ENCODE measurements at places on chromosomes 3 and 15. TPM values are rescaled to one million over a fixed set of nuclear protein-coding genes. Genes with fewer than 3 reads are reported as not detected.

- no peaks in the 10 kb centered on the region for H3K4me1 ChIP-seq
- H3K36me3 ChIP-seq = no peaks in the 10 kb centered on the region
- no peak overlapping the region for H3K27ac ChIP-seq
- no peaks in the 10 kb centered on the region for H3K27me3 ChIP-seq
- DNase-seq = no peak
- H3K4me3 ChIP-seq = no peak overlapping the region
Measured at GRCh38 chr3:119779731-119780383, 2.0 kb upstream of the NR1I2 start.

Gene KCNMB3
- 10.4 TPM for polyA plus RNA-seq

Gene CHSY1
- polyA plus RNA-seq = 51.1 TPM

Gene ARIH1
- 214 TPM for polyA plus RNA-seq

DNA sequence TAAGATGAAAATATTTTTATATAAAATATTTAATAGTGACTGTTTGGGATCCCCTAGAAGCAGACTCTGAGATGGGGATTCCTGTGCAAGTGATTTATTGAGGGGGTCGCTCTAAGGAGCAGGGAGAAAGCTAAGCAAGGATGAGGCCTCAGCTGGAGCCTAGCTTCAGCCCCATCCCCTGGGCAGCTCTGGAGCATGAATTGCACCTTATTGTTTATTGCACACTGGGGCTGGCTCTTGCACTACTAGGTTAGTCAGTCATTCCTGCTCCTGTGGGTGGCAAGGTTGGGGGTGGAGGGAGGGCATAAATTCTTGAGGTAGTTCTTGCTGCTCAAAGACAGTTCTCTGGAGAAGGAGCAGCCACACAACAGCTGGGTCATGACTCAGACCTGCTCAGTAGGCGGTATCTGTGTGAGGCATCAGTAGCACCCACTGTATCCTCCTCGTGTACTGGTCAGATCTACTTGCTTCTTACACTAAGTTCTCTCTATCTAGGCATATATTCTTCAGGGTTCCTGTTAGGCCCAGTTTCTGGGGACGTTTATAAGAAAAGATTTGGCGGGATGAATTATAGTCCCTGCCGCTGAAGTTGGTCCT, 27.2 kb upstream of the TNFSF10 start:
- H3K27ac ChIP-seq = no peak overlapping the region
- no peak overlapping the region for H3K4me3 ChIP-seq
- H3K4me1 ChIP-seq = no peaks in the 10 kb centered on the region
- no peaks in the 10 kb centered on the region for H3K36me3 ChIP-seq

- no peaks in the 10 kb centered on the region for H3K4me1 ChIP-seq
- H3K27ac ChIP-seq = no peak overlapping the region
- H3K27me3 ChIP-seq = no peaks in the 10 kb centered on the region
- H3K36me3 ChIP-seq = no peaks in the 10 kb centered on the region
- H3K4me3 ChIP-seq = no peak overlapping the region
- no peak for DNase-seq
Measured at GRCh38 chr3:133835961-133836360, 30.3 kb downstream of the SRPRB start.

DNA sequence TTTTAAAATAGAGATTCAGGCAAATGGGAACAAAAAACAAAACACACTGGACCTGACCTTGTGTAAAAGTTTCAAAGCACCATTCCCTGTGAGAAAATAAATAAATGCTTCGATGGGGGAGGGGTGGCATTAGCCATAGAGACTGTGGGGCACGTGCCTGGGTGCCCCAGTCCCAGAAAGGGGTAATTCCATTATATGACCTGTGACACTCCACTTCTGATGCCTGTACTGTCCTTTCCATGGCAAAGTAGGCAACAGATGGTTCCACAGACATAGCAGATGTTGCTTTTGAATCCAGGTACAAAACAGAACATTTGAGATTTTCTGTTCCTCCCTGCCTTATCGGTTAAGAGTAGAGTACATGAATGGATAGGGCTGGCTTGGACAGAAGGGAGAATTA, 3.9 kb downstream of the PHLDB2 start:
- no peaks in the 10 kb centered on the region for H3K27me3 ChIP-seq
- no peak for DNase-seq
- peaks cover 14% of the 10 kb centered on the region for H3K4me1 ChIP-seq
- H3K36me3 ChIP-seq = no peaks in the 10 kb centered on the region

GRCh38 chr3:149371001-149371722, 6.3 kb downstream of the TM4SF1 start:
- peak overlapping the region; percentile 8 for H3K4me3 ChIP-seq
- H3K27me3 ChIP-seq = no peaks in the 10 kb centered on the region
- H3K4me1 ChIP-seq = peaks cover 60% of the 10 kb centered on the region
- H3K36me3 ChIP-seq = no peaks in the 10 kb centered on the region
- H3K27ac ChIP-seq = peak overlapping the region; percentile 14
- no peak for DNase-seq

- H3K4me1 ChIP-seq = no peaks in the 10 kb centered on the region
- DNase-seq = no peak
- no peak overlapping the region for H3K4me3 ChIP-seq
- no peak overlapping the region for H3K27ac ChIP-seq
- no peaks in the 10 kb centered on the region for H3K36me3 ChIP-seq
Measured at GRCh38 chr15:53536479-53537120, 222.9 kb downstream of the WDR72 start.

- H3K27ac ChIP-seq = no peak overlapping the region
- DNase-seq = no peak
- H3K27me3 ChIP-seq = no peaks in the 10 kb centered on the region
- H3K4me3 ChIP-seq = no peak overlapping the region
- no peaks in the 10 kb centered on the region for H3K4me1 ChIP-seq
- H3K36me3 ChIP-seq = no peaks in the 10 kb centered on the region
Measured at GRCh38 chr3:30044515-30044914, 561.9 kb upstream of the TGFBR2 start.
